Activated CD4-positive, alpha-beta memory T cell treated with anti-CD3 and anti-CD28 coated beads, Interleukin-2, amount 10 ng/mL, durations not matched to agents 7 days and 5 days (primary cell): ENCODE measurements at places on chromosomes 5 and 9. TPM values are rescaled to one million over a fixed set of nuclear protein-coding genes. Genes with fewer than 3 reads are reported as not detected.

Gene KDM4C
- total RNA-seq = 49.4 TPM

Gene SPATA31D4
- total RNA-seq = not detected

Gene IGFBPL1
- 0.20 TPM for total RNA-seq

Gene SHOC1
- not detected for total RNA-seq

Gene OR1Q1
- total RNA-seq = not detected

Gene IL3
- total RNA-seq = 1.4 TPM

Gene LCN10
- total RNA-seq = not detected

- no peak for DNase-seq
Observed at GRCh38 chr5:42779083-42779482, 22.5 kb downstream of the CCDC152 start.

DNA sequence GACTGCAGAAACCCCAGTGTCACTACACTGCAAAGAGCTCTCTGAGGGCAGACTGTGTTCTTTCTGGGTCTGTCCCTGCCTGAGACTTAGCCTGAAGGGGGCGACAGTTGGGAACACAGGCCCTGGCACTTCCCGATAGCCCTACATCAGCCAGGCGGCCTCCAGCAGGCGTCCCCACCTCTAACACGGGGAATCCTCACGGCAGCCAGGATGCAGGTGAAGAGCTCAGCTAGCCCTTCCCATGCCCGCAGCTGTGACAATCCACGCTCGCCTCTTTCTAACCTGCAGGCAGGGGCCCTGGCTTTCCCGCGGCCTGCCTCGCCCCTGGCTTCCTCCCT is 5.9 kb downstream of the MED22 start:
- no peak for DNase-seq

DNA sequence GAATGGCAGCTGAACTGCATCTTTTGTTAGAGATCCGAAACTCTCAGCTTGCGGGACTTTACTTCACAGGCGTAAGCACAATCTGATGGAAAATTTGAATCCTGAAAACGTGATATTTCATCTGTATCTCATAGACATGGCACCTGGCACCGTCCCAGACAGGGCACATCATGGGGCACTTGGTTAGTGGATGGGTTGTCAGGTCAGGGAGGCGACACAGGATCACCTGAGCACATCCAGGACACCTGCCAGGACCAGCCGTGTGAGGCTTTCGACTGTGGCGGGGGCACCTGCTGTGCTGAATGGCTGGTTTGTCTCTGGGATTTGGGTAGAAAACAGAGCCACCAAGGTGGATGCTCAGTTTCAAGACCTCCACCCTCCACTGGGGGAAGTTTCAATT is 11.3 kb upstream of the ZFP62 start:
- DNase-seq = no peak

DNA sequence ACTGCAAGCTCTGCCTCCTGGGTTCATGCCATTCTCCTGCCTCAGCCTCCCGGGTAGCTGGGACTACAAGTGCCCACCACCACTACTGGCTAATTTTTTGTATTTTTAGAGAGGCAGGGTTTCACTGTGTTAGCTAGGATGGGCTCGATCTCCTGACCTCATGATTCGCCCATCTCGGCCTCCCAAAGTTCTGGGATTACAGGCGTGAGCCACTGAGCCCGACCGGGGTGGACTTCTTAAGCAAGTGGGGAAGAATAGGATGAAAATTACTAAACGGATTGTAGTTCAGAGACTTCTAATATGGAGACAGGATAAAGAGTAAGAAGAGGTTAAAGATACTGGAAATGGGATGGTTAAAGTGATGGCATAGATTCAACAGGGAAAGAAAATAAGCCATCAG is 132.3 kb upstream of the IRX2 start:
- DNase-seq = no peak

GRCh38 chr9:107144475-107144874 is 138.6 kb upstream of the RAD23B start:
- DNase-seq = no peak

DNA sequence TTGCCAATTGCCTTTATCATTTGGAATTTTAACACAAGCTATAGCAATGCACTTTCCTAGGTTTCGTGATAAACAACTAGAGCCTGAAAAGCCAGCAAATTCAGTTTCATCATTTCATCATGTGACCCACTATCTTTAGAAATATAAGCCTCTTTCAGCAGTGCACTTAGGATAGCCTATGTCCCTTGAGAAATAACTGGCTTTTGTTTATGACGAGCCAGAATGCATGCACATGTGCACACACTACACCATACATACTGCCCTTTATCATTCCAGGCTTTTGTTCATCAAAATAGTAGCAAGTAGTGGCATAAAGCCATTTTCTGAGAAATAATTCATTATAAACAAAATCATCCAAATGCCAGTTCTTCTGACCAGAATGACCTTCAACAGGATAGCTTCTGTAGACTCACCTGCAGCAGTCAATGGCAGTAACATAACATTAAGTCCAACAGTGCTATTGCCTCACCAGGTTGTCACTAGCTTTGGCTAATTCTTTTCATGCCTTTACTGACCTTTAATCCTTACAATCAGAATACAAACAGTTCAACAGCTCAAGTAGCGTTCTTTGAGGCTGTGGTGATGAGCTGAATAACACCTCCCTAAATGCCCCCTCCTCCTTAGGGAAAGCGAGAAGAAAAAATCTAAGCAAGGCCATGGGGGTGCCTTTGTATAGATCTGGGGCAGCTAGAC is 132.3 kb upstream of the SMARCA2 start:
- no peak for DNase-seq

DNA sequence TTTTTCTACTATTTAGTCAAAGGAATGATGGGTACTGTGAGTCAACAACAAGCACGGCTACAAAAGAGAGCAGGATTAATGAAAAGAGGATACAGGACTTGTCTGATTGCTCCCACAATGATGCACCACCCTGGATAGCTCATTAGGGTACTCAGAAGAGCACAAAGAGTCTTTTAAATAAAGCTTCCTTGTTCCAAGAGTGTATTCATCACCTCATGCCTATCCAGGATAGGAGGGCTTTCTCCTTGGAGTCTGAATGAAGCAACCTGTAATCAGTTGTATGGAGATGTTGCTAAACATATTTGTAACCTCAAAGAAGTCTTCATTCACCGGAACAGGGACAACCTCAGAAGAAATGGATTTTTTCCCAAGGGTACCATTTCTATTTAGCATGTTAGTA is 219.5 kb upstream of the TMEM161B start:
- DNase-seq = no peak
